Stimulated activated CD4-positive, alpha-beta T cell treated with anti-CD3 and anti-CD28 coated beads, Interleukin-2, amount 100 ng/mL, for 48 hours (primary cell): ENCODE measurements at places on chromosomes 1 and 21.

DNA sequence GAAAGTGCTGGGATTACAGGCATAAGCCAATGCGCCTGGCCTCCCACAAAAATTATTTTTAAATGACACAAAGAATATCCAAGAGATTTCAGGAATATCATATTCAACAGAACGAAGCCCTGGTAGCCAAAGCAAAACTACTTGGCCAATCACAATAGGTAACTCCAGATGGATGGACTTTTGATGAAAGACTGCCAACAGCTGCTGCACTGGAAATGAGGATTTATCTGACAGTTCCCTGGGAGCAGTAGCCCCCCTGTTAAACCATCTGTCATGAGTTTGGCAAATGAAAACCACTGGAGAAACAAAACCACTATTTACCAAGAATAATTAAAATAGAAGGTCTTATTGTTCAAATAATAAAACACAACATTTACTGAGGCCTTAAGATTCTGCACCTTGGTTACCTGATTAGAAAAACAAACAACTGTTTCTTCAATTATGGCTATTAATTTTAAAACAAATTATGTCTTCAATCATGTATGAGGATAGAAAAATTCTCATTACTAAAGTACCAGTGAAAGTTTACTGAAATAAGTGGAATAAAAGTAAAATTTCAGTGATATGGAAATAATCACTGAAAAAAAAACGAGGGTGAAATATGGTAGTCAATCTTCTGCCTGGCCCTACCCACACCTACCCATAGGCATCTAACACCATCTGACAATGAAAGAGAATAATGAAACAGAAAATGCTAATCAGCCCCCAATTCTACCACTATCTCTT, 34.3 kb upstream of the PSMG1 start:
- DNase-seq, result no peak

DNA sequence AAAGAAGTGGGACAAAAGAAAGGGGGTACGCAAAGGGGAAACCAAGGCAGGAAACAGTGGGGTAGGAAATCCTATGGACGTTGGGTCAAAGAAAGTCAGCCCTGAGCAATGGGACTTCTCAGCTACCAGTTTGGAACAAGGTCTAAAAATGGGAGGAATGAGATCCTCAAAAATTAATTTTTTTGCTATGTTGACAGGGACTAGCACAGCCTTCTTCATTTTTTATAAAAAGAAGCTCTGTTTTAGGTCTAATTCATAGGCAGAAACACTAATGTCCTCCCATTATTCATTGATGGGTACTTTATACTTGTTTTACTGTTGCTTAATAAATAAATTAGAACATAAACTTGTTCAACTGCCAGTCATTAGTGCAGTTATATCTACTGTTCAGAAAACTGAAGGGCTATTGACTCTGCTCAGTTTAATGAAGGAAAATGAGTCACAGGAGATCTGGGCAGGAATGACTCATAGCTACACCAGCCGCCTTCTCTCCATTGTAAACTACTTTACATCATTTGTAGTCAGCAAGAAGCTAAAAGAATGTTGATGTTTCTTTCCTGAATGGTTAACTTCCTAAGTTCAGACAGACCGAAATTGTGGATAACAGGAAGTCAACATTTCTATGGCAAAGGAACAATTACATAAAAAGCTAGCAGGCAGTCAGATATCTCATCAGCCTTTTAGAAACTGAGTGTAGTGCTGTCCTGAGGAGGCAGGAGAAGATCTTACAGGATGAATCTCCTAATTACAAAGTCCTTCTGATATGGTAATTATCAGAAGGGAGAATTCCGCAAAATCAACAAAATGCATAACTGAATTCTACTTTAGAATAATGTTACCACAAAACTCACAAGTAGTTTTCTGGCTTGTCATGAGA, 356.4 kb upstream of the PKN2 start:
- DNase-seq, result no peak

DNA sequence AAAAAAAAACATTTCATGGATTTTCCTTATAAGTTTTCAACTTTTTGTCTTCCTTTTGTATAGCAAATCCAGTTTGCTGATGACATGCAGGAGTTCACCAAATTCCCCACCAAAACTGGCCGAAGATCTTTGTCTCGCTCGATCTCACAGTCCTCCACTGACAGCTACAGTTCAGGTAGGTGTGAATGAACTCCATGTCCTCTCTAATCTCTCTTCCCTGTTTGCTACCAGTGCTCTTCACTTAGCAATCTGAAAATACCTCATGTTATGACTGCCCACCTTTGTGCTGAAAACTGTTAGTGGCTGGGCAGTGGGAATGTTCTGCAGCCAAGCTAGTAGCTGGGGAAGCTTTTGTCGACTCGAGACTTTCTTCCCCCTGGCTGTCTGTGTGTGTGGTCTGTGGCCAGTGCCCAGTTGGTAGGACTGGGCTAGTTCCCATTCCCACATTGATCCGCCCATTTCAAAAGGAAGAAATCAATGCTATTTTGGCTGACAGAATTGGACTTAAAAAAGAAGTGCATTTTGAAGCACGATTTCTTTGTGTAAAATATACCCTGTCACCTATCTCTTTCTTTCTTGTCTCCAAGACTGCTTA, 24.5 kb downstream of the AHCYL1 start:
- no peak for DNase-seq

GRCh38 chr1:117928881-117929342, 509 bp downstream of the GDAP2 start:
- DNase-seq, result peak; percentile 17

DNA sequence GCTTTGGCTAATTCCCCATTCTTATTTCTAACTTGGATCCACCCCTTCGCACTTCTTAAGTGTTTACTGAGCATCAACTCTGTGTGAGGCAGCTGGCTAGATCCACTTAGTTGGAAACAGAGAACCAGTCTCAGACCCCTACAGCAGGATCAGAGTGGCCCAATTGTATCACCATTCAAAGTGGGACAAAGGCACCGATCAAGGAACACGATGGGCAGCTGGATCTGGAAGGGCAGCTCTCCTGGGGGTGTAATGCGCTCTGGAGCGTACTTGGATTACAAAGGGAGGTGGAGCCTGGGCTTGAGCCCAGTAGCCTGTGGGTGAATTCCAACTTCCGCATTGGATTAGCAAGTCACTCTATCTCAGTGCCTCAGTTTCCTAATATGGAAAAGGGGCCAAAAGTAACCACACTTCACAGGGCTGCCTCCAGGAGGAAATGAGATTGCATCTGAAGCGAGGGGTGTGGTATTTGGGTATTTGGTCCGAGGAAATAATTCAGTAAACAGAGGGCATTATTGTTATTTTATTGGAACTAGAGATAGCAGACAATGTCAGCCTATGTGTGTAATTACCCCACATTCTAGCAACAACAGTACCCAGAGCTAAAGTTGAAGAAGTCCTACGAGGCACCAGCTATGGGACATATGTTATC, 11.9 kb downstream of the ECE1 start:
- no peak for DNase-seq

GRCh38 chr1:218112862-218113261, 172.2 kb upstream of the RRP15 start:
- no peak for DNase-seq

DNA sequence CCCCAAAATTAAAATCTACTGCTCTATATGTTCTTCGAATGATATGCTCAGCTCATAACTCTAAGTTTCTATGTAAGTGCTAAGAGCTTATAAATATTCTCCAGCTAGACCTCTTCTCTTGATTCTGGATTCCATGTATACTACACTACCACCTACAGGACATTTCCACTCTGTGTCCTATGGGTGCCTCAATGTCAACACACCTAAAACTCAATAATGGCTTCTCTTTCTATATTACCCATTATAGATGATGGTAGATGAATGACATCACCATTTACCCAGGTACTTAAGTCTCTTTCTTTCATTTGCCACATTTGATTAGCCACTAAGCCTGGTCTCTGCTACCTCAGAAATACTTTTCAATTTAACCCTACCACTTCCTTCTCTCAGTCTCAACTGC, 41.3 kb downstream of the TBX19 start:
- no peak for DNase-seq

GRCh38 chr1:87735750-87736149, 407.1 kb downstream of the LMO4 start:
- DNase-seq, result no peak

GRCh38 chr1:94099303-94099702, 21.6 kb downstream of the ABCA4 start:
- DNase-seq, result no peak

GRCh38 chr1:207856276-207857023, 54.5 kb downstream of the CD34 start:
- no peak for DNase-seq

DNA sequence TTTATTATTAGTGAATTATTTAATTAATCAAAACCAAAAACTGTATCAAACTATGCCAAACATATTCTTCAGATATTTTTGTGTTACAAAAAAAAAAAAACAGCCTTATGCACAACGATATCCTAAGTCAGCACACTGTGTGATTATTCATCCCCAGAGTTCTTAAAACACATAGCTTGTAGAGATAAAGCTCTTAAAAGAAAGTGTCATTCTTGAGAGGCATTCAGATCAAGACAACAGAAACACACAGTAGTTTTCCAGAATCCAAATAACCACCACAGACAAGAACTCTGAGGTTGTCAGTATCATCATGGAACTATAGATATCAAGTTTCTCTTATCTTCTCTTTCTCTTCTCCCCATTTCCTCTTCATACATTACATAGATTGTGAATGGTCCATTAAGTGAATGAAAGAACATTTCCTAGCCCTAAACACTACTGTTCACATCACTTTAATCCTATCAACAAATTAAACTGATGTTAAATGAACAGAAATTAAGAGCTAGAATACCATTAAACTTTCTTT, 13.5 kb downstream of the ZZZ3 start:
- DNase-seq, result no peak

DNA sequence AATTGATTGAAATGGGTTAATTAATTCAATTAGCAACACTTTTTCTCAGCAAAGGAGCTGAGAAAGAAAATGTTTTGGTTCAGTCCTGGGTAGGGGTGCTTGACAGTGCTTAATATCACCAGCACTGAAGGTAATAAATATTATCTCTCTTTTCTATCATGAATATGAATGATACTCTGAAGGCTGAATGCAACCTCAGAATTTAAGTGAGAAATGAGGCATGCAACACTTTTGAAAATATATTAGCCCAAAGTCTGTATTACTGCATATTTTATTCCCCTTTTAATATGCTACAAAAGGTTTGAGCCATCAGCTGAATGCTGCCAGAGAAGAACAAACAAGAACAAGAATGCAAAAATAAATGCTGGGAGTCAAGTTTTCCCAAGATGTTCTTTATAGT, 52.0 kb upstream of the SAMSN1 start:
- DNase-seq, result no peak

GRCh38 chr1:179047636-179047997, 21.9 kb downstream of the FAM20B start:
- DNase-seq, result no peak
